Activated CD4-positive, alpha-beta T cell treated with anti-CD3 and anti-CD28 coated beads, Interleukin-2, amount 10 ng/mL, durations not matched to agents 7 days and 5 days (primary cell): ENCODE measurements at places on chromosomes 6 and 20. TPM values are rescaled to one million over a fixed set of nuclear protein-coding genes. Genes with fewer than 3 reads are reported as not detected.

The RBM12 gene
- 121 TPM for total RNA-seq

The SIRT5 gene
- total RNA-seq = 19.4 TPM

The RAET1E gene
- not detected for total RNA-seq

- H3K36me3 ChIP-seq = no peaks in the 10 kb centered on the region
- H3K4me3 ChIP-seq = no peak overlapping the region
- no peak for DNase-seq
- H3K27ac ChIP-seq = no peak overlapping the region
- H3K4me1 ChIP-seq = no peaks in the 10 kb centered on the region
These were observed 327.2 kb upstream of the ZFP64 start for GRCh38 chr20:52518735-52519134.

- peaks cover 2% of the 10 kb centered on the region for H3K36me3 ChIP-seq
- no peak for DNase-seq
- H3K4me1 ChIP-seq = no peaks in the 10 kb centered on the region
- H3K4me3 ChIP-seq = no peak overlapping the region
- H3K27ac ChIP-seq = no peak overlapping the region
These were observed 64.3 kb downstream of the TTI1 start for GRCh38 chr20:37968841-37969401.

- H3K4me1 ChIP-seq = no peaks in the 10 kb centered on the region
- no peaks in the 10 kb centered on the region for H3K36me3 ChIP-seq
- H3K4me3 ChIP-seq = no peak overlapping the region
- no peak overlapping the region for H3K27ac ChIP-seq
These were observed 25.4 kb upstream of the RIMS4 start for GRCh38 chr20:44835661-44836221.

DNA sequence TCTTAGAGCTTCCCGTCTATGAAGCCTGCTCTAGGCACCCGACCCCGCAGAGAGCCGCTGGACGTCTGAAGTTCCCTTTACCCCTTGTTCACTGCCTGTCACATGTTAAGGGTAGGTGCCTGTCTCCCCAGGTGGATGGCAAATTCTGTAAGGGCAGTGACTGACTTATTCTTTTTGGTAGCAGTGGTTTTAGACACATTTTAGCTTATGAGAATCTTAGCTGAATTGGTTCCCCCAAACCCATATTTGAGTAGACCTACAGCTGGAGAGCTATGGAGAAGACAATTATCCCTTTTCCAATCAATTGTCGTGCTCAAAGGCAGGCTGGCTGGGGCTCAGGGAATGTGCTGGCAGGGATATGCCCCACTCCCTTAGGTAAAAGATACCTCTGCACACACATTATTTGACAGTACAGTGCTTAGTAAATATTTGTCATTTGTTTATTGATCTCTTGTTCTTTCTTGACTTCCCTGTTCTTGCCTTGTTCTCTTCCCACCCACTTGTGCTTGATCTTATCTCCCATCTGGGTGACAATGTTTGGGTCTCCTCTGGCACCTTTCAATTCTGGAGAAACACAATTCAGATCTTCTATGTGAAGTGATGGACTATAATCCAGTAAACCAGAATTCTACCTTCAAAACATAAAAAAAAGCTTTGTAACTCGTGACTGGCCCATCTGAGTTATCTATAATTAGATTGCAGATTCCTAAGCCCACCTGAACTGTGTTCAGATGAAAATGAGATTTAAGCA, 114.3 kb upstream of the SLC2A12 start:
- H3K4me3 ChIP-seq = no peak overlapping the region
- no peak overlapping the region for H3K27ac ChIP-seq
- no peak for DNase-seq
- peaks cover 20% of the 10 kb centered on the region for H3K36me3 ChIP-seq
- peaks cover 11% of the 10 kb centered on the region for H3K4me1 ChIP-seq

DNA sequence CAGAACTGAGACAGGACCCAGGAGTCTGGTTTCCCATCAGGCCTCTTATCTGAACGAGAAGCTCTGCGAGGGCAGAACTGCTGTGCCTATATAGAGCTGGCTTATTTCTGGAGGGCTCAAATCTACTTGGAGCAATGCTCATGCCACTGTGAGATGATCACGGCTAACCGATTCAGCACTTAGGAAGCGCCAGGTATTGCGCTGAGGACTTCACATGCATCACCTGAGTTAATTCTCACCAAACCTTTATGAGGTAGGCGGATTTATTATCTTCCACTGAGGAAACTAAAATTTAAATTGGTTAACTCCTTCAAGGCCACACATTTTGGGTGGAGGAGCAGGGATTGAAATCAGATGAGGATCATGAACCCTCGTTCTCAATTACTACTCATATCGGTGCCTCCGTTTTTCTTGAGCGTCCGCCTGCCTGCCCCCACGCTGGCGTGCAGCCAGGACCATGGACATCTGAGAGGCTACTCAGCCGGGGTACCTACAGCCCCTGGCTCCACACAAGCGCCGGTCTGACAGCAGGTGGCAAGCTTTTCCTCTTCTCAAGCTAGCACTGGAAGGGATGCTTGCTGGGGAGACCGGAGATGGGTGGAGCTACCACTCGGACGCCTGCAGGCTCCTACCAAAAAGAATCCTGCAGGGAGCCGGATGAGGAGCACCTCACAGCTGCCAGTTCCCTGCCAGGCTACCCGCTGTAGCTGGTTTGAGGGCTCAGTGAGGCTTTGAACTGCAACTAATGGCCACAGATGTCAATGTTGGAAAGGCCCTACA, 1.0 kb upstream of the PCIF1 start:
- peak overlapping the region; percentile 93 for H3K4me3 ChIP-seq
- peak overlapping the region; percentile 97 for H3K27ac ChIP-seq
- no peaks in the 10 kb centered on the region for H3K27me3 ChIP-seq
- DNase-seq = peak; percentile 72
- peaks cover 35% of the 10 kb centered on the region for H3K4me1 ChIP-seq

DNA sequence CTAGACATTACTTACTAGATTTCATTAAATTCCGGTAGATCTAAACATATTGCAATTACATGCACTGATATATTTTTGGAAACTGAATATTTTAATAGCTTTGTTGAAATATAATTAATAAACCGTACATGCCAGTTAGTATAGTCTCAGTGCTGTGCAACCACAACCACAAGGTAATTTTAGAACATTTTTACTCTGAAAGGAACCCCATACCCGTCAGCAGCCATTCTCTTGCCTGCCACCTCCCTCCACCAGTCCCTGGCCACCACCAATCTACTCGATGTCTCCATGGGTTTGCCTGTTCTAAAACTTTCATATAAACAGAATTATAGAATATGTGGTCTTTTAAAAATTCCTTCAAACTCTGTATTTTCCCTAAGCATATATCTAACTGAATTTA, 293.9 kb downstream of the THBS2 start:
- no peaks in the 10 kb centered on the region for H3K4me1 ChIP-seq
- no peak overlapping the region for H3K27ac ChIP-seq
- peaks cover 15% of the 10 kb centered on the region for H3K27me3 ChIP-seq
- H3K36me3 ChIP-seq = no peaks in the 10 kb centered on the region
- H3K4me3 ChIP-seq = no peak overlapping the region
- no peak for DNase-seq

DNA sequence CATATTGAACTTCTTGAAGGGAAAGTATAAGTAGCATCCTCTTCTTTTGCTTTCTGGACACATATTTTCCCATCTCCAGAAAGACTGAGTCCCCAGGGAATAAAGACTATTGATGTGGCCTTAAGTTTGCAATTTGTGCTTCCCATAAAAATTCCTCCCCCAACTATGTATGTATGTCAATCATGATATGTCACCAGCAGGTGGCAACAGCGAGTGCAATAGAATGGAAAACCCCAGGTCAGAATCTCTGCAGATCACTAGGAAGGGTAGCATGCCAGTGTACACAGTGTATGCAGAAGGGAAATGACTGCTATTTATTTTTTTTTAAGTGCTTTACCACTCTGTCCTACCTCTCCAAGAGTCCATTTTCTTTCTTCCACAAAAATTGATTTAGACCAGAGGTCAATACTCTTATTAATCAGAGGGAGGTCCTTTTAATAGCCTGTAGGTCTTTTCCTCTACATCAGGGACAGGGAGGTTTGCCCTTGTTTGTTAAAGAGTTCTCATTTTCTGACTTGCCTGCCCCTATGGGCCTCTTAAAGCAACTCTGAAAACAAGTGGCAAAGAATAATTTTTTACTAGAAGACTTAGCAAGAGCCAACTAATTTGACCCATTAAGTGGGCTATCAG, 61.4 kb downstream of the BMP2 start:
- H3K27me3 ChIP-seq = no peaks in the 10 kb centered on the region
- H3K27ac ChIP-seq = no peak overlapping the region
- H3K36me3 ChIP-seq = no peaks in the 10 kb centered on the region
- H3K4me3 ChIP-seq = no peak overlapping the region
- H3K4me1 ChIP-seq = no peaks in the 10 kb centered on the region
